ENCODE measurements at places on chromosomes 1 and 21. TPM values are rescaled to one million over a fixed set of nuclear protein-coding genes. Genes with fewer than 3 reads are reported as not detected.

TSSK3 gene
- 1.2 TPM for total RNA-seq

- no peak for DNase-seq
Measured at GRCh38 chr1:102529446-102529845, 532.7 kb upstream of the OLFM3 start.

- no peak for DNase-seq
Measured at GRCh38 chr1:81021134-81021533, 779.6 kb upstream of the ADGRL2 start.

RABIF gene
- 6.1 TPM for total RNA-seq

GRCh38 chr21:33761441-33762036, 119.2 kb downstream of the ITSN1 start:
- DNase-seq: no peak
